Transverse colon (tissue), 4 donors: ENCODE measurements at places on chromosomes 2 and 18. TPM values are rescaled to one million over a fixed set of nuclear protein-coding genes. Genes with fewer than 3 reads are reported as not detected.

DNA sequence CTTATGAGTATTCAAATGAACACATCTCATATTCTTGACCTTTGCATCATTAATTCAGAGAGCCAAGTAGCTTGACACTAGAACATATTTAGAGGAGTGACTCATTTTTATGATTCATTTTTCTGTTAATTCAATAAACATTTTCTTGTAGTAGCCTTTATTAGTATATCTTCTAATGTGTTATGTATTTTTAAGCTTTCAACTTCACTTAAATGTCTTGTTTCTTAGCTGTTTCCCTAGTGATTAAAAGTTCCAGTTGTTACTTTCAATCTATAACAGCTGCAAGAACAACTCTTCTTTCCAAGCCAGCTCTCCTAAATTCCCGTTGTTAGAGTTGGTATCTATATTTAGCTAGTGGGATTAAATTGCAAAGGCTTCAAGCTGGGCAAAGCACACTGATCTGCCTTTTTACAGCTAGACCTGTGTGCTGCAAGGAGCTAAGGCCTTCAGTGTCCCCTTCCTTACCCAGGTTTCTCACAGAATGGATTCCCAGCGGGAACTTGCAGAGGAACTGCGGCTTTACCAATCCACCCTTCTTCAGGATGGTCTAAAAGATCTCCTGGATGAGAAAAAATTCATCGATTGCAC, at the start of gene KLHL41:
TSS of gene KLHL41 (plus strand) at position 405 of the 588 bp plus-strand sequence. CDS start at position 482, 77 bp downstream.
- DNase-seq, result no peak

- peak; percentile 17 for DNase-seq
Measured at GRCh38 chr18:11310476-11311086, 161.2 kb upstream of the PIEZO2 start.

GRCh38 chr2:65413610-65414009, 18.8 kb downstream of the SPRED2 start:
- no peak for DNase-seq

DNA sequence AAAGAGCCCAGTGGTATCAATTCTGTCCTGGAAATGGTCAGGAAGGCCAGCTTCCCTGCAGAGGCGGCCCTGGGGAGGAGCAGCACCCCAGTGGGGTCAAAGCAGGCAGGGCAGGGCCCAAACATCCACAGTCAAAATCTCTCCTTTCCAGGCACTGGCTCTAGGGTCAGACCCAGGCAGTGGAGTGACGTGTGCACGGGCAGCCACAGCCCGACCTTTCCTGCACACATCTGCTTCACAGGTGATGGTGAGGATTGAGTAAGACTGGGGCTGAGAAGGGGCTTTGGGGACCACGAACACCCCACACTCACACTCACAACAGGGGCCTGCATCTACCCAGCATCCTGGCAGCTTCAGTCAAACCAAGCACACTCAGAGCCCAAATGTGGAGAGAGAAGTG, 97.8 kb upstream of the GLI2 start:
- no peak for DNase-seq

- no peak for DNase-seq
Measured at GRCh38 chr2:153761936-153762335, 109.8 kb upstream of the GALNT13 start.

DNA sequence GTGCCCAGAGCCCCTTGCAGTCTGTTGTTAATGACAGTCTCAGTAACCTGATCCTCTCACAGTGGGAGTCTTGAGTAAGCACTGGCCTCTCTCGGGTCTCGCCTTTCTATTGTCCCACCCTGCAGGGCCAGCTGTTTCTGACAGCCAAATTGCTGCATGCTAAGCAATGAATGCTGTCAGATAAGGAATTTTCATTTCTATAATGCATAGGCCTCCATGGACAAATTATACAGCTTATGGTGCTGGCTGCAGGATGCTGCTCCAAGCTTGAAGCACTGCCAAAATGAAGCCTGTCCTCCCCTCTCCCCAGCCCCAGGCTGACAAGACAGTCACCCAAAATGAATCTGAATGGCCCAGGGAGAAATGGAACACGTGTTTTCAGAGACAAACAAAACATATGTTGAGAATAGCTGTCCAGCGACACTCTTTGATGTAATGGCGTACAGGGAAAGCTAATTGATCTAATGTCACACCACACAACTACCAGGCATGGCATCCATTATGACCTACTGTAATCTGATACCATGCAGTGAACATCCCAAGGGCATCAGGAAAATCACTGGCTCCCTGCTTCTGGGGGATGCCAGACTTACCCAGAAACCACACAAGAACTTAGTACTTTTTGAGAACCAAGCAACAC, 36.8 kb downstream of the ACVR1 start:
- DNase-seq, result no peak

GRCh38 chr2:37849911-37850310, 75.2 kb upstream of the RMDN2 start:
- DNase-seq, result no peak

- no peak for DNase-seq
Measured at GRCh38 chr2:76867854-76868253, 654.3 kb downstream of the LRRTM4 start.

- peak; percentile 62 for DNase-seq
Measured at GRCh38 chr18:58671632-58672564, 633 bp downstream of the MALT1 start.

DNA sequence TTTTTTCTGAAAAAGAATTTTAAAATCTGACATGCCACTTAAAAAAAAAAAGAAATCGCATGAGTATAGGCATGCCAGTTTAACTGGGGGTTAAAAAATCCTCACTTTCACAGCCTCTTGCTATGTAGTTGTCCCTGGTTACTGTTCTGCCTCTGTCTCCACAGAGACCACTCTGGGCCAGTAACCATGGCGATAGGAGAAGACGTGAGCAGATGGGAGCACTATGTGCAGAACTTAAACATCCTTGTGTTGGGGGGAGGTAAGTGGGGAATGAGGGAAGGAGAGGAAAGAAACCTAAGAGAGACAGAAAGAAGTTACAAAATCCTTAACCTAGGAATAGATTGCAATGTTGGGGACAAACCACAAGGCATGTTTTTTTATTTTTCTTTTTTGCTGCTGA, 75.9 kb upstream of the CYRIA start:
- DNase-seq, result no peak

DNA sequence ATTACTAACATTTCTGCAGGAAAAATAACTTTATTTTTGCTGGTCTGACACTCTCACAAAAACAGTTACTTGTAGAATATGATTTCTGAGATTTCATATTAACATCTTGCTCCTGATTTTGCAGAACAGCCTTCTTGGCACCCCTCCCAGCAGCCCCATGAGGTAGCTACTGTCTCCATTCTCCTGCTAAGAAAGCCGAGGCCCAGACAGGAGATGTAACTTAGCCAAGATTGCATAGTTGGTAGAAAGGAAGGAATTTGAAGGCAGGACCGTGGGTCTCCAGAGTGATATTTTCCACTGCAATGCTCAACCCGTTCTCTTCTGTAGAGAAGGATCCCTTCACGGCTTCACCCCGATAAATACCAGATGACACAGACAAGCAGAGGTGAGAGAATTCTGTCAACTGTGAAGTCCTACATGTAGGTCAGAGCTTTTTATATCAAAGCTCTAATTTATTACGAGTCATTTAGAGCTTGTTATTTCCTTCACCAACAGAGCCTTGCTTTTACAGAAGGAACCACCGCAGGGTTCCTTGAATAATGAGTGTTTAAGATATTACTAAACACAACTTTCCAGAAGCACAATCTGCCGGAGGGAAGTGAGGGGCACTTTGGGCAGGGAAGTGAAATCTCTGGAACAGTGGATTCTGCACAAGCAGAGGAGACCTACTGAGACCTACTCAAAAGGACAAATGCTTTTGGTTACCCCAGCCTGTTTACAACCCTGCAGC, 48.0 kb upstream of the MYCN start:
- DNase-seq, result no peak

DNA sequence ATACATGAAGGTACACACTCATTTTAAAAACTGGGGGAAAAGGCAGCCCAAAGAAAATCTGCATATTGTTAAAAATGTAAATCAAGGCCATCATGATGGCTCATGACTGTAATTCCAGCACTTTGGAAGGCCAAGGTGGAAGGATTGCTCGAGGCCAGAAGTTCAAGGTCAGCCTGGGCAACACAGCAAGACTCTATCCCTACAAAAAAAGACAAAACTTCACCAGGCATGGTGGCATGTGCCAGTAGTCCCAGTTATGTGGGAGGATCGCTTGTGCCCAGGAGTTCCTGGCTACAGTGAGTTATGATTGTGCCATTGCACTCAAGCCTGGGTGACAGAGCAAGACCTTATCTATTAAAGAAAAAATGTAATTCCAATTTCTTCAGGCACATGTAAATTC, 34.6 kb upstream of the TMEM247 start:
- no peak for DNase-seq

- no peak for DNase-seq
Measured at GRCh38 chr18:25704071-25704470, 352.1 kb upstream of the ZNF521 start.

- DNase-seq, result no peak
Measured at GRCh38 chr2:225017098-225017685, 25.1 kb downstream of the DOCK10 start.

DNA sequence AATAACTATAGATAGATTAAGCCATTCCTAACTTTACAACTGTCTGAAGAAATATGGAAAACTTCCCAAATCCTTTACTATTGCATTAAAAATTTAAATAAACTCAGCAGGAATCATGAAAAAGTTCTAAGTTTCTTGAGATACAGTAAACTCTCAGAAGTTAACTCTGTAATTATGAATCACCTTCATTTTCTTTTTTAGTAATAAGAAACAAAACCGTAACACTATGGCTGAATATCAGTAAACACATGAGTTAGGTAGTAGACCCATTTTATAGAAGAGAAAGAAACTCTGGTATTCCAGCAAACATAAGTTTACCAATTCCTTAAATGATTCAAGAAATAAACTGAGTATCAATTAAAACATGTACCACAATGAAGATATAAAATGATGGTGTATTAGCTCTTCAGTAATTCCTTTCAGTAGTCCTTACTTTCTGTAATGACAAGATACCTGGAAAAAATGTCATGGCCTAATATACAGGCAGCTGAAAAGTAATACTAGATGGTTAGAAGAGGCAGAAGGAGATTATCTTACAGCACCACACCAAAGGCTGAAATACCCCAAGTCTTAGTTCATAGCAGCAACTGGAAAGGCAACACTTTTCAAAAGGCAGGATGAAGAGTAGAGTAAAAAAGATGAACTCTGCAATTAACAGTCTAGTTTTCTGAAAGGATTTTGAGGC, 11.5 kb downstream of the TRIP12 start:
- no peak for DNase-seq

- no peak for DNase-seq
Measured at GRCh38 chr2:30412684-30413570, 34.1 kb upstream of the LCLAT1 start.

GRCh38 chr2:153479573-153479972, 1.0 kb upstream of the RPRM start:
- no peak for DNase-seq

DNA sequence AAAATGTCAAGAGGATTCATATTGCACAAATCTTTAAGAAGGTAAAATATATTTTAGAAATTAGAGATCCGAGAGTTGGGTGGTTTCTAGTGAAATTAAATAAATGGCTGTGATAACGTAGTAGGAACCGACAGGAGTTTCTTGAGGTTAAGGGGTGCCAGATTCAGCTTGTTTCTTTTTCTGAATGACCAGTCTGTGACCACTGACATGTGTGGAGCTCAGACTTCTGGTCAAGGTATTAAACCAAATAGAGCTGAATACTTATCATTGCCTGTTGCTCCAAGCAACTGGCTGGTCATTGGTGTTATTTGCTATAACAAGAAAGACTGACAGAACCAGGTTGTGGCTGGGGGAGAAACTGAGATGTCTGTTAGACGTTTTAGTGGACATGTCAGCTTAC, 408.2 kb upstream of the HS6ST1 start:
- DNase-seq, result no peak

The GALR1 gene
- 0.14 TPM for total RNA-seq

The ABCB11 gene
- 11.2 TPM for total RNA-seq

The NGEF gene
- 48.3 TPM for total RNA-seq

The REG1B gene
- total RNA-seq, result not detected

The ECEL1 gene
- total RNA-seq, result not detected
